RPMI7951 (cell line): ENCODE measurements at places on chromosomes 7 and 10. TPM values are rescaled to one million over a fixed set of nuclear protein-coding genes. Genes with fewer than 3 reads are reported as not detected.

RSPH10B gene
- total RNA-seq, result under 0.01 and 0.10 TPM in 2 replicates

BMPER gene
- total RNA-seq, result 3.0 and 7.2 TPM in 2 replicates

DNA sequence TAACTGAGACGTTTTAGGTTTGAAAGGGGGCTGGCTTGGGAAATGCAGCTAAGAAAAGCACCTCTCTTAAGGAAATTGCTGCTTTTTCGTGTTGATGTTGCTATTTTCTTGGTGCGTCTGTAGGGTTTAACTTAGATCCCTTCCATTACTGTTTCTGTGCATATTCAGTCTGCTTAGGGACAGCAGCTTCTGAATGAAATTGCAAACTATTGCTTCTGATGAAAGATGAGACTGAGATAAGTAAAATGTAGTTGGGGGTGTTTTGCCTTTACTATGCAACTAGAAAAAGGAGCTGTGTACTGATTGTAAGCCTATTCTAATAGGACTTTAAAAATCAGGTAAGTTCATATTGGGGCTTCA lies 772 bp downstream of the HDAC9 start:
- no peak for DNase-seq

DNA sequence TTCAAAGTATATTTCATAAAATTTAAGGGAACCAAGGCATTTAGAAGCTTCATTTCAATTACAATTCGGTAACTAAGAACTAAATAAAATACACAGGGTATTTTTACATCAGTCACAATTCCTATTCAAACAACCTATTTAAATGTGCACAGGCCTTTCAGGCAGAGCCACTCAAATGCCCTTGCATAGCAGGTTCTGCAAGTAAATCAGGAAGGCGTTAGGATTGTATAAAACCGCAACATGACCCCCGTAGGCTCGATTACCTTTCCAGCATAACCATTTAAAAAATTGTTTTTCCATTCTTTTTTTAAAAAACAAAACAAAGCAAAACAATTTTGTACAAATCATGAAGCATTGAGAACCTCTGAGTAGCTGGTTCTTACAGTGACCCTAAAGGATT lies 289.9 kb upstream of the SP8 start:
- no peak for DNase-seq

DNA sequence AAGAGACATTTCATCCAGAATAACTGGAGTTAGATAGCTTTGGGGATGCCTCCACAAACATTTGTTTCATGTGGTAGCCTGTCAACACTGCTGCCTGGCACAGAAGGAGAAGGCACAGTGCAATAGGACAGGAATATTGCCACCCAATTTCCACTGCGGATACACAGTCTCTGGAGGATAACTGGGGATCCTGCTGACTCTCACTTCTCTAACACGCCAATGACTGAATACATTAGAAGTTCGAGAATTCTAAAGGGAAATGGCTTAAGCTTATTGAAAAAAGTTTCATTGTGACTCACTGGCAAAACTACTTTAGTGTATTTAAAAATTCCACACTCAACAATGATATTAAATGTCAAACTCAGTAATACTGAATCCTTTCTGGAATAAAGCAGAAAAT lies 12.9 kb downstream of the ARL3 start:
- DNase-seq, result no peak

NPFFR1 gene
- not detected in 2 replicates for total RNA-seq

UCN3 gene
- not detected in 2 replicates for total RNA-seq

DNA sequence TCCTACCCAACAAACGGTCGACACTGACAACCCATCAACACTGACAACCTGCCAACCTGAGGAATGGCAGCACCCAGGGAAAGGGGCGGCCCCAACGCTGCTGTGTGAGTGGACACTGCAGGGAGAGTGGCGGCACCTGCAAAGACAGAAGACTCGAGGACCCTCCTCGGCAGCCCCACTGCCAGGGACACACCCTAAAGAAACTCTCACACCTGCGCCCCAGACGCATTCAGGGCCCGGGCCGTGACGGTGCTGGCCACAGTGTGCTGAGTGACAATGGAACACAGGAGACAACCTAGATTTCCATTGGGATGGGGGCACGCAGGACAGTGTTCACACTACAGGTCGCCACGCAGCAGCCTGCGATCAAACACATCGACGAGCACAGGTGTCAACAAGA lies 3.6 kb downstream of the CAMK2B start:
- no peak for DNase-seq

- no peak for DNase-seq
These were observed 87.1 kb upstream of the CTTNBP2 start for GRCh38 chr7:117960351-117960750.

- no peak for DNase-seq
These were observed 10.1 kb upstream of the INPP5A start for GRCh38 chr10:132527339-132528063.

IFIT1B gene
- total RNA-seq, result not detected in 2 replicates

DNA sequence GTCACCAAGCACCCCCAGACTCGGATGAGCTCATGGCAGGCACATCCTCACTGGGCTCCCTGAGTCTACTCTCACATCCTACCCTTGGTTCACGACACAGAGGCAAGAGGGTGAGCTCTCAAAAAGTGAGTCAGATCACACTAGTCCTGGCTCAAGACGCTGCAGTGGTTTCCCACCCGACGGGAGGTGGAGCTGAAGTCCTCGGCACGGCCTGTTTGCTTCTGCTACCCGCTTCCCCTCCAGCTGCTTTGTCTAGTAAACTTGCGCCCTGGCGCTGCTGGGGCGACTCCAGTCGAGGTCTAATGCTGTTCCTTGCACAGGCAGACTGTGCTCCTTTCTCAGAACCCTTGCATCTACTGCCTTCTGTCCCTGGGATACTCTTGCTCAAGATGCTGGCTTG lies 13.5 kb upstream of the SFMBT2 start:
- no peak for DNase-seq

DNA sequence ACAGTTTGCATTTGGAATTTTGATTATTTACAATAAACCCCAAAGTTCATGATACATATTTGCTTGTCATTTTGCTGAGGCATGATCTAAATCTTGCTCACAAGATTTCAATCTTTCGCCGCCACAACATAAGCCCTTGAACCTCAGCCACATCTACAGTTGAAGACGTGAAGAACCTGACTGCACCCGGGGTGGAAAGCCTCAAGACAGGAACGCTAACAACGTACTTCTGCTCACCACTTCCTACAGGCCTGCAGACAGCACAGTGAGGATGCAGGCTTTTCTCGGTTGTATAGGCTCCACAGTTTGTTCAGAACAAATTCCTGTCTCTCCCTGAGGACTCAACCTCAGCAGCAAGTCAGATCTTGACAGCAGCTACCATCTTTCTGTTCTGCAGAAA lies 393.8 kb upstream of the PRKCQ start:
- DNase-seq, result no peak

OR2F2 gene
- total RNA-seq, result not detected in 2 replicates

DNA sequence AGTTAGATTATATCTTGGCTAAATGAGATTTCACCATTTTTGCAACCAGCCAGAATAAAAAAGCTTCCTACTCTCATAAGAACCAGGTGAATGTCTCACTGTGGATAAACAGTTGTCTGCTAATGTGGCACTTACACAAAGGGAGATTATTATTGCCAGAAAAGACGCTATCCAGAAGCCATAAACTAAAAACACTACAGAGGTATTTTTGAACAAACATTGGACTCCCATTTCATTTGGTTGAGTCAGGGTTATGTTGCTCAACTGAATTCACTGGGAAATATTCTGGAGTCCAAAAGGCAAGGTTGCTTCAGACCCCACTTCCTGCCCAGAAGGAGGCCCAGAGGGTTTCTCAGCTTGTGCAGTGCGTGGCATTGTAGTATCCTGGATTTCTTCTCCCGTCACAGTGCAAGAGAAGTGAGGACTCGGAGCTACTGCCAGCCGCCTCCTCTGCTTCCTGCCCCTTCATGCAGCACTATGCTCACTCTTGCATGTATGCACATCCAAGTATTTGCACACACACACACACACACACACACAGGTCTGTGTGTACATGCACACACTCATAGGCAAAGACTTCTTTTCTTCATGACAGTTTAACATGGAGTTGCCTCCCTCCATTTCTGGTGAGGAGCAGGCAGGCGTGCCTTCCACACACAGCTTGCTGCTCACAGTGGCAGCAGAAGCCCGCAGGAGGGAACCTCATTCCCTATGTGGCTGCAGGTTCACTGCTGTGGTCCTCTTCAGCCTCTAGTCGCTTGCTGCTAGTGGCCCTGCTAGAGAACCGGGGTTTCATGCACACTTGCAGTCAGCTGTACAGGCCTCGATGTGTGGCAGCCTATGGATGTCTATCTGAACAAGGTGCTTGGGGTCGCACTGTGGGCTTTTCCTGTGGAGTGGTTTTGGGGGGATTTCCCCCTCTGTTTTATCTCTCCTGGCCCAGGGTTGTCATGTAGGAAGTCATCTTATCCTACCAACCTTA lies 10.1 kb downstream of the DENND10 start:
- DNase-seq, result peak; percentile 35

- no peak for DNase-seq
These were observed 3.7 kb downstream of the IKZF1 start for GRCh38 chr7:50308203-50308531.

CRPPA gene
- 2.8 and 3.4 TPM in 2 replicates for total RNA-seq

- DNase-seq, result peak; percentile 5
These were observed 2.8 kb downstream of the CLCN1 start for GRCh38 chr7:143318661-143319060.

GRCh38 chr10:119859420-119860258 lies 13.0 kb downstream of the MCMBP start:
- DNase-seq, result peak; percentile 36
